ENCODE measurements at places on chromosomes 5 and 9.

- no peak for DNase-seq
Observed at GRCh38 chr9:97237311-97237786, 70.1 kb upstream of the CCDC180 start.

DNA sequence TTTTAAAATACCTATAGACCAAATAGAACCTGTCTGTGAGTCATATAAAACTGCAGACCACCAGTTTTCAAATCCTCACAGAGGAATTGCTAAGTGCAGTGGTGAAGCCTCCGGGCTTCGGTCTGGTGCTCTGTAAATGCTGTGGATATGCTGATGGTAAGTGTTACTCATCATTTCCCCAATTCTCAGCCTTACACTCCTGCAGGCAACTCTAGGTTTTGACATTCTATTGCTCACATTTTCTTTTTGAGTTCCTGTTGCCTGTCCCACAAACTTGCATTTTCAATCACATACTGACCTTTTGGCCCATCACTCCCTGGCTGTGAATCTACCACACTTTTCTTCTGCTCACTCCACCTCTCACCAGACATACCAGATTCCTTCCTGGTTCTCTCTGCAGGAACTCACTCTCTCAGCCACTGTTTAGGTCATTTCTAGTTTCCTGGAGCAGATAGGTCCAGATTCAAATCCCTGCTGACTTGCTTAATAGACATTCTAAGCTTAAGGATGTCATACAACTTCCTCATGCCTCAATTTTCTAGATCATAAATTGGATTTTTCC lies 192.9 kb downstream of the RAB3C start:
- DNase-seq = no peak

GRCh38 chr5:170491479-170491878 lies 12.3 kb upstream of the KCNIP1 start:
- peak; percentile 68 for DNase-seq

GRCh38 chr5:141547488-141547887 lies 58.6 kb downstream of the PCDHGC5 start:
- no peak for DNase-seq

GRCh38 chr9:131469356-131469755 lies 33.4 kb upstream of the POMT1 start:
- no peak for DNase-seq

- peak; percentile 46 for DNase-seq
Observed at GRCh38 chr5:16759147-16759773, 142.5 kb upstream of the RETREG1 start.

DNA sequence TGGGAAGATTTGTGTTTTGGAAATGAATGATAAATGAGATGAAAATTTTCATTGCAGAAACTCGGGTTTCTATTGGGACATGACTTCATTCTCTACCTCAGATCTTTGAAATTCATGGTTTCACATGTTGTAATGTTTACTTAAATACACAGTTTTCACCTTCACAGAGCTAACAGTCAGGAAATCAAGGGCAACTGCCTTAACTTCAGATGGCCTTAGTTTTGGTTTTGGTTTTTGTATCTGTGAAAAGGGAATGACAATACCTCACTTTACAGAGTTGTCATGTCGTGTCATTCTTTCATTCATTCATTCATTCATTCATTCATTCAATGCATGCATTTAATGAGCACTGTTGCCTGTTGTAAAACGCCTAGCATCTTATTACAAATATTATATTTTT lies 41.9 kb downstream of the NIM1K start:
- no peak for DNase-seq

DNA sequence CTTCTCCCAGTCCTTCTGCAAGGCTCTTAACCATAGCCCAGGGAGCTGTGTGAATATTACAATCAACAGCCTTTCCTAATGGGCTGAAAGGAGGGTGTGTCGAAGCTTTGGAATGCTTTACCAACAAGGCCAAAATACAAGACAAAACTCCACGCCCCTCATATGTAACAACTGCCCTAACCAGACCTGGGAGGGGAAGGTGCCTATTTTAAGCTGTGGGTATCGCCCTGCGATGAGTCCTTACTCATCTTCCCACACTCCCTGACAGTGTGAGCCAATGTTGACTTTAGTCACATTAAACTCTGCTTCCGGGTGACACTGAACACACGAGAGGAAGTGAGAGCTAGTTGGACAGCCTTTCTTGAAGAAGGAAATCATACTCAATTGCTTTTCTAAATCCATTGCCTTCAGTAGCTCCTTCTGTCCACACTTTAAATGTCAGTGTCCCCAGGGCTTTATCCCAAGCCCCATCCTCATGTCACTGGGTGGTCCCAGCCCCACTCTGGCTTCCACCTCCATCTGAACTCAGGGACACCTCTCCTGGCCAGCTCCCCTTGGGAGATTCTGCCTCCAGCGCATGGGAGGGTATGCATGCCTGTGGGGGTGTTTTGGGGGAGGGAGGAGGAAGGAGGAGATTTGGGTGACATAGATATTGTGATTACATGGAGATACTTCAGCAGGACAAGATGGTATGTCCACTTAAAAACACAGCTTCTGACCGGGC lies 6.5 kb upstream of the TBC1D9B start:
- peak; percentile 61 for DNase-seq

GRCh38 chr5:97231025-97231636 lies 48.1 kb upstream of the RIOK2 start:
- peak; percentile 69 for DNase-seq

- DNase-seq = no peak
Observed at GRCh38 chr9:133055788-133056420, 5.9 kb upstream of the CEL start.

DNA sequence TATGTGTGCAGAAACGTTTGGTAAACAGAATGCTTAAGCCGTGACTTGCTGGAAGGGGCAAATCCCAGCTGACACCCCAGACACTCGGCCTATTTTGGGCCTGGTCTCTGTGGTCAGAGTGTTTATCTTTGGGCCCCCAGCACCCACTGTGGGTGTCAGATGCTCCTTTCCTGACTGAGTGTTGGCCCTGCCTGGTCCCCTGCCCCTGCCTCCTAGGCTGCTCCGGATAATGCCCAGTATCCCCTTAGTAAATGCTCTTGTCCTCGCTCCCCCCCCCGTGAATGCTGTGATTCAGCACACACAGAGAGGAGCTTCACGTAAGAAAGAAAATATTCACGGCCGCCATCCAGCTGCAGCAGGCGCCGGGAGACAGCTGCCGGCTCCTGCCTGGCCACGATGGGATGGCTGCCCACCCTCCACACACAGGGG lies 11.3 kb upstream of the ANGPTL2 start:
- no peak for DNase-seq

DNA sequence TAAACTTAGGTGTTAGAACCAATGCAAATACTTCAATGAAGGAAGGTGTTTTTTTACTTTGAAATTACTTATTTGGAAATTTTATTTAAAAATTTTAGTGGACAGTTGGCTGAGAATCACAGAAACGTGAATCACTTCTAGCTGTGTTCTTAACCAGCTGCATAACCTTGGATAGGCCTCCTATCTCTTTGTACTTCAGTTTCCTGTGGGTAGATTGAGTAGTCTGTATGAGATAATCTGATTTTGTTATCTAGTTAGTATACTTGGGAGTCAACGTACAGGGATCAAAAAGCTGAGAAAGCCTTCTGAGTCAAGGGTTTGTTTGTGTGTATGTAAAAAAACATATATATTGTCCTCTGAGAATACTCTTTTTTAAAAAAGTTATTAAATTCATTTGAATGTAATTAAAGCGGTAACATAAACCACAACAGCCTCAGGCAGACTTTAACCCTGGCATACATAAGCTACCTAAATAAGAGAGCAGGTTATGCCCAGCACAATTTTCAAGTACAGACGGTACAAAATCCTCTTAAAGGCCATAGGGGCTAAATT lies 38.1 kb upstream of the ZCCHC7 start:
- DNase-seq = no peak

- DNase-seq = no peak
Observed at GRCh38 chr9:79210541-79211243, 361.1 kb upstream of the TLE4 start.

- no peak for DNase-seq
Observed at GRCh38 chr9:89991204-89991790, 386.5 kb downstream of the GADD45G start.

DNA sequence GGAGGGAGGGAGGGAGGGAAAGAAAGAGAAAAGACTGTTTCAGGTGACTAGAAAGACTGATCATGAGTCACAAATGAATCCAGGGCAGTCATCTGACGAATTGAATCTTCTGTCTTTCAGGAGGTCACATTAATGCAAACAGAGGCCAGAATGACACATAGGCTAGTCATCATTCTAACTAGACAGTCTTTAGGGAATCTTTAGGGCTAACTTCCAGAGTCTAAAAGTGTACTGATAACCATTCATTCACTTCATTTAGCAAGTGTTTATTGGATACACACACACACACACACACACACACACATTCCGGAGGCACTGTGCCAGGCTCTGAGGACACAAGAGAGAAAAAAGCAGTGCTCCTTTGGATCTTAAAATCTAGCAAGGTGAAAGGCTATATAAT lies 156.7 kb downstream of the EBF1 start:
- DNase-seq = no peak

- no peak for DNase-seq
Observed at GRCh38 chr9:108525186-108525585, 330.6 kb downstream of the ACTL7B start.

DNA sequence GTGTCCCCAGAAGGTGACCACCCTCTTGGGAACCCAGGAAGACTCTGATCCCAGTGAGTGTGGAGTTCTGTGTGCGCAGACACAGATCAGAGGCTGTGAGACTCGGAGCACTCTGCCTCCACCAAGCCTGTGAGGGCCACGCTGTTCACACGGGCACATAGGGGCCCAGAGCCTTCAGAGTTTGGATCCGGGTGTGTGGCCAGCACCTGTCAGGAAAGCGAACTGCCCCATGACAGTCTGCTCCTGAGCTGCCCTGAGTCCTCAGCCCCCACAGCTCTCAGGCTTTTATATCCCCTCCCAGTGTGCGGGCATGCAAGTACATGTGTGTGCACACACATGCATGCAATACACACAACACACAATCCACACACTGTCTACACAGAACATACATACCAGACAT lies 161.8 kb upstream of the IRX2 start:
- no peak for DNase-seq

DNA sequence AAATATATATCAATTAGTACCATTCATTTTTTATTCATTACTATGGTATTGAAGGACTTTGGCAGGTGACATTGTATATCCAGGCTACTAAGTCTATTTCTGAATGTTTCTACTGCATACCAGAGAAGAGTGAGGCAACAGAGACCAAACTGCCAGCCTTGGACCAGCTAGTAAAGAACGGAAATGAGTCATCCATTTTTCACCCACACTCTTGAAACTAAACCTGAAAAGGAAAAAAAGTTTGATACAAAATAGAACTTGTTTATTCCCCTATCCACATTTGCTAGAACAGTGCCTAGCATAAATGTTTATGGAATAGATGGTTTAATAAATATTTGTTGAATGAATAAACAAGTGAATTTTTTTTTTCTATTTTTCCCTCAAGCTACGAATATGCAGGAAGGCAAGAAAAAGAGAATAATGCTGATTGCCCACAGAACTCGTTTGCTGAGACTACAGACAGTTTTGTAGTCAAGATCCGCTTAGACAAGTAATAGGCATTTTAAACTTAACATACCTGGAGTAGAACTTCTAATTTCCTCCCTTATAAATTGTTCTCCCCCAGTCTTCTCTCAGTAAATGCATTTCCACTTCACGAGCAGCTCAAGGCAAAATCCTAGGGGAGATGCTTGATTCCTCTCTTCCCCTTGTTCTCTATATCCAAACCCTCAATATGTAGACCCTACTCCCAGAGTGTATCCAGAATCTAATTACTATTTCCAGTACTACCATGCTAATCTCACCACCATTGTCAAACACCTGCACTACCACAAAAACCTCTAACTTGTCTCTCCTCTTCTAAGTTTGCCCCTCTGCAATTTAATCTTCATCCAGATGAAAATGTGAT lies 146.2 kb upstream of the RASA1 start:
- DNase-seq = peak; percentile 49

- DNase-seq = peak; percentile 50
Observed at GRCh38 chr9:89564346-89564878, 40.4 kb upstream of the GADD45G start.

DNA sequence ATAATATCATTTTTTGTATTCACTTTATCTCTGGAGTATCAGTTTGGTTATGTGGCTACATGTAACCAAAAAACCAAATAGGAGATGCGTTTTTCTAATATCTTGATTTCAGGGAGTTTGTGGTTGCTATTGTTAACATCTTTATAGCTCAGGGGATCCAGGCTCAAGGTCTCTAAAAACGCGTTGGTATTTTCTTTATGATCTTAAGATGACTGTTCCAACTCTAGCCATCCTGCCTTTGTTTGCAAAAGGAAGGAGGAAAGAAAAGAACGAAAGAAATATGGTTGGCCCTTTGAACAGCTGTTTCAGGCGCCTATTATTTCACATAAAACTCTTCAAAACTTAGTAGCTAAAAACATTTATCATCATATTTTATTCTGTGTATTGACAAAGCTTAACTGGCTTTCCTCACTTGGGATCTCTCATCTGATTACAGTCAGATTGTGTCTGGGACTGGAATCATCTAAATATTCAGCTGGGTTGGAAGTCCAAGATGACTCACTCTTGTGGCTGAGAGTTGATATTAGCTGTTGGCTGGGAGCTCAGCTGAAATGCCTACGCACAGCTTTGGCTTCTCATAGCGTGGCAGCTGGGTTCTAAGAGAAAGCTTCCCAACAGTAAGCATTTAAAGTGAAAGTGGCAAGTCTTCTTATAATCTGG lies 60.1 kb downstream of the FAM174A start:
- no peak for DNase-seq
